Effector memory CD4-positive, alpha-beta T cell (primary cell): ENCODE measurements at places on chromosomes 1 and 21.
A peak's percentile ranks its signal among the peaks of the same experiment; 100 is the strongest.

- no peak overlapping the region for H3K27ac ChIP-seq
- DNase-seq: no peak
- H3K36me3 ChIP-seq: no peaks in the 10 kb centered on the region
- H3K27me3 ChIP-seq: no peaks in the 10 kb centered on the region
- H3K4me1 ChIP-seq: no peaks in the 10 kb centered on the region
Measured at GRCh38 chr1:116291024-116291423, 82.0 kb upstream of the ATP1A1 start.

- H3K36me3 ChIP-seq: no peaks in the 10 kb centered on the region
- H3K27me3 ChIP-seq: no peaks in the 10 kb centered on the region
- DNase-seq: no peak
- no peak overlapping the region for H3K27ac ChIP-seq
- peak overlapping the region; percentile 74 for H3K4me3 ChIP-seq
Measured at GRCh38 chr1:52725903-52726264, 369 bp upstream of the ZYG11B start.

- H3K27ac ChIP-seq: no peak overlapping the region
- DNase-seq: no peak
- H3K27me3 ChIP-seq: no peaks in the 10 kb centered on the region
- no peak overlapping the region for H3K4me3 ChIP-seq
- peaks cover 3% of the 10 kb centered on the region for H3K36me3 ChIP-seq
- peaks cover 6% of the 10 kb centered on the region for H3K4me1 ChIP-seq
Measured at GRCh38 chr1:91793189-91793588, 92.8 kb downstream of the TGFBR3 start.

- no peaks in the 10 kb centered on the region for H3K36me3 ChIP-seq
- no peak for DNase-seq
- H3K27ac ChIP-seq: no peak overlapping the region
- no peaks in the 10 kb centered on the region for H3K4me1 ChIP-seq
- no peaks in the 10 kb centered on the region for H3K27me3 ChIP-seq
- no peak overlapping the region for H3K4me3 ChIP-seq
Measured at GRCh38 chr1:17574516-17574915, 35.0 kb downstream of the ARHGEF10L start.
